Hematopoietic multipotent progenitor cell treated with erythropoietin and hydrocortisone succinate and interleukin-3 and kit ligand, for 8 days (in vitro differentiated cells): ENCODE measurements at places on chromosomes 7 and 10.

- DNase-seq = no peak
Measured at GRCh38 chr10:64011912-64012714, 490.9 kb downstream of the REEP3 start.

DNA sequence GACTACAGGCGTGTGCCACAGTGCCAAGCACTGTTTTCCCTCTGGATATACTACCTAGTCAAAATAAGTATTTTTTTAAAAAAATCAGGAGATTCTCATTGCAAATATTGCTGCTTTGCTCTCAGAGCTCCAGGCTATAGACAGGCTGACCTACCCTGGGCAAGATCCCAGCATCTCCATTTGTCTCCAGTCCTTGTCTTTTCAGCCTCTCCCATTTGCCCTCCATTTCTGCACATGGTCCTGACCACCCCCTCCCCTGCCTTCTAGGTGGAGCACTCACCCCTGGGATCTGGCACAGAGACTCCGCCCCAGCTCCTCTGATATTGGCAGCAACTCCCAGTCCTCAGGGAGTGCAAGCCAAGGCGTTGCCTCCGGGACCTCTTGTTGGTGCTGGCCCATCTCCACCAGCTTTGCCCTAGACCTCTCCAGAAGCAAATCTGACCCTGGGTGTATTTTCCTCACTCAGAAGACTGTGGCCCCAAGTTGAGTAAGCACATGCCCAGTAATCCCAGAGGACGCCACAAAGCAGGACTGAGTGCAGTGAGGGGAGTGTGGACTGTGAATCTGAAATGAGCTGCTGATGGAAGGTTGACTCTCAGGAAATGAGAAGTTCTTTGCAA lies 120.6 kb downstream of the MTPAP start:
- DNase-seq = no peak

- DNase-seq = peak; percentile 27
Measured at GRCh38 chr7:29337546-29338116, 143.1 kb downstream of the CHN2 start.

- DNase-seq = no peak
Measured at GRCh38 chr7:115748123-115748738, 282.3 kb downstream of the TFEC start.

GRCh38 chr7:157590526-157590925 lies 253.7 kb downstream of the DNAJB6 start:
- no peak for DNase-seq

DNA sequence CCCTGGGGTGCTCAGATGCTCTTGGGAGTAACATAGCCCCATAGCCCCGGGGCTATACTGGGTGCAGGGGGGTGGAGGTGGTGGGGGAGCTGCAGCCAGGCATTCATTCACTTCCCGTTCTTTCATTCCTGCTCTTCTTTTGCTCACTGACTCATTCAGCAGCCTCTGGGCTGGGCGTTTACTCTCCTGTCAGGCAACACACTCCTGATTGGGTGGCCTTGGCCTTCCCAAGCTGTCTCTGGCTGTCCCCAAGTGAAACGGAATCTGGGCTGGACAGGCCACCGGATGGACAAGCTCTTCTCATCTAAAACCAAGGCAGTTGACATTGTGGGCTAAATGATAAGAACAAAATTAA lies 34.6 kb downstream of the CHST3 start:
- no peak for DNase-seq

DNA sequence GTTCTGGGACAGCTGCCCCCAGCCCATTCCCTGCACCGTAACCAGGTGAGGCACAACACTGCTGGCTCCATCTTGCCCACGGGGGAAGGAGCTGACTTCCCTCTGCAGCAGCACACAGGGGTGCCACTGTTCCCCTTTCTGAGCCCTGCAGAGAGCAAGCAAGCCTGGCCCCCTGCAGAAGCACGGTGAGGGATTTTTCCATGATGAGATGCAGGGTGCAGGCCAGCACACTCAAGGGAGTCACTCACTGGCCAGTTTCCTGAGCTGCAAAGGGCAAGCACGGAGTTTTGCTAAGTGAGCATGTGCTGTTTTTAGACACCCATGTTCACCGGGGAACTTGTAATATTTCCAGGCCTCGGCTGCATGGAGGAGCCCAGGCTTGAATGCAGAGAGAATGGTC lies 176.6 kb downstream of the PIP4K2A start:
- no peak for DNase-seq

- DNase-seq = no peak
Measured at GRCh38 chr7:128831178-128831993, 1.2 kb downstream of the FLNC start.

DNA sequence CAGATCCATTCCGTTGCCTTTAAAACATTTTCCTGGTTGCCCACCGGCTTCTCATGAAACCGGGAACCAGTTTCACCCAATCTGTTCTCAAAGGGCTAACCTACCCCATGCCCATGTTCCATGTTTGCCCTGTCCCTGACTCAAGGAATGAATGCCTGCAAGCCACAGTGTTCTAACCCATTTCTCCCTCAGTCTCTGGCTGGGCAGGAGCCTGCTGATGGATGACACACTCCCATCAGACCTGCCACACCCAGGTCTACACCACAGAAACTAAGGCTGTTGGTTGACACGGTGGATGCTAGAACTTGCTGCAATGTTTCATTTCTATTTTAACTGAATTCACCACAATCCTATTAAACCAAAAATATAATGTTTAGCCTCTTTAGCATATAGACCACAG lies 15.6 kb downstream of the CLRN3 start:
- DNase-seq = no peak

DNA sequence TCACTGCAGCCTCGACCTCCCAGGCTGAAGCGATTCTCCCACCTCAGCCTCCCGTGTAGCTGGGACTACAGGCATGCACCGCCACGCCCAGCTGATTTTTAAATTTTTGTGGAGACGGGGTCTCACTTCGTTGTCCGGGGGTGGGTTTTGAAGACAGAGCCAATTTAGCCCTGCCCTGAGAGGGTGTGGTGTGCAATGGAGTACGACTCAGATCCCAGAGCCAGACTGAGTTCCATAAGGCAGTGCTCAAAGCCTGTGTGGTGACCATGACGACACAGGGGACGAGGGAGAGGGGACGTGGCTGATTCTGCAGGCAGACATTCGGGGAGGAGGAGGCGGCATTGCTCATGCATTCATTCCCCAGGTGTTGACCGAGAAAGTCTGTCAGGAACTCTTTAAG lies 72.1 kb downstream of the ZMIZ1 start:
- DNase-seq = no peak

DNA sequence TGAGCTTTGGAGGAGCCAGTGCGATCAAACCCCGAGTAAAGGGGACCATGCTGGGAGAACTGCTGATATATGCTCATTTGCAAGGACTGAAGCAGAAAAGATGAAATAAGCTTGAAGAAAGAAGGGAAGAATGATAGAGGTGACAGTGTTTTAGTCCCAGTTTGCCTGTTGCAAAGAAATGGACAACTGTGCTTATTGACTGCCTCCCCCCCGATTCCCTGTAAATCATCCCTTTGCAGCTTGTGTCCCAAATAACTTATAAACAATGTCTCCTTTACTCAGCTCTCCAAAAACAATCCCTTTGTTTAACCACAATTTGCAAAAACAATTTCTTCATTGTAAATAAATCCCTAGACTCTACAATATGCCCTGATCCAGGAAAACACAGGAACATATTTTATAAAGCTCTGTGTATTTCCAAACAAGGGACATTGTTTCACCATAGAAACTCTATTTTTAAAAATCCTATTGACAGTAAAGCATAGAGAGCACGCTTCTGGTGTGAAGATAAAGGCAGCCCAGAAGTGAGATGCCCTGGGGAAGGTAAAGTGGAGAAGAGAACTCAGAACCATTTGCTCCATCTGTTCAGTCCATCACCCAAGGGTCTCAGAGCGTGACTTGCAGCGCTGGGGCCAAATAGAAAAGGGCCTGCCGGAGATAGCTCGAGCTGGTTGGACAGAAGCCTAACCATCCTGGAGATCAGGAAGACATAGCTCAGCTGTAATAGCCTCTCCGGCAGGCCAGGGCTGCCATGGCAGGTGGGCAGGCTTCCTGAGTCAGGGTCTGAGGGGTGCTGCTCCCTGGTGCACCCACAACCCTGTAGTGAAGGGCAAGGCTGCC lies 280.5 kb downstream of the WDR11 start:
- DNase-seq = no peak

GRCh38 chr7:147418966-147419365 lies 1171.6 kb upstream of the C7orf33 start:
- no peak for DNase-seq

DNA sequence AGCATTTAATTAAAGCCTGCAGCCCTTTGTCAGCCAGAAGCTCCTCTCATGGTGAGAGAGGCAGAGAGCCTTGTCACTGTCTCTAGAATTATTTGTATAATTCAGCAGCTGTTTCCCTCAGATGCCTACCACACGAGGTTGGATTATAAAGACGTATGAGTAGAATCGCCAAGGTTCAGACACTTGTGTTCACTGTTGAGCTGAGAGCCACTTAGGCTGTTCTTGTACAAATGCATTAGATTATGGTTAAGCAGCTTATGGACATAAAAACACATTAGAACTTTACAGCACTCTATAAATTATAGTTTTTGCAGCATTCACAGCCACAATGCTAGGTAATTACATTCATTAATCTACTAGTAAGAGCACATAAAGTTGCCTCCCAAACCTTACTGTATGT lies 282.6 kb downstream of the AUTS2 start:
- DNase-seq = no peak

- DNase-seq = no peak
Measured at GRCh38 chr7:44269417-44269816, 56.0 kb downstream of the CAMK2B start.

GRCh38 chr7:16999541-17000267 lies 117.9 kb upstream of the AGR3 start:
- DNase-seq = no peak

DNA sequence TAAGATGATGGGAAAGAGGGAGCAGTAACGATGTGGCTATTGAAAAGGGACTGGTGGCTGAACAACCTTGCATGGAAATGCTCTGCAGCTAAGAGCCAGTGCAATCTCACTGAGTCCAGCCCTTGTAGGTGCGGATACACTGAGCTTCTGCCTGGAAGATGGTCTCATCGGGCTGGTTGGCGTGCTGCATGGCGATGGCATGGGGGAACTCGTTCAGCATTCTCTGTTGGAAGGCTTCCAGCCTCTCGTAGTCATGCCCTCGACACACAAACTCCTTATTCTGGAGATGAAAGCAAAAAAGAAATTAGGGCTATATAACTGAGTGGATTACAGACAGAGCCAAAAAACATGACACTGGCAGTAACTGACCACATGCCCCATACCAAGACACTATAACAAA lies 197.8 kb upstream of the IMMP2L start:
- no peak for DNase-seq

- no peak for DNase-seq
Measured at GRCh38 chr7:129886167-129886817, 66.5 kb downstream of the UBE2H start.

DNA sequence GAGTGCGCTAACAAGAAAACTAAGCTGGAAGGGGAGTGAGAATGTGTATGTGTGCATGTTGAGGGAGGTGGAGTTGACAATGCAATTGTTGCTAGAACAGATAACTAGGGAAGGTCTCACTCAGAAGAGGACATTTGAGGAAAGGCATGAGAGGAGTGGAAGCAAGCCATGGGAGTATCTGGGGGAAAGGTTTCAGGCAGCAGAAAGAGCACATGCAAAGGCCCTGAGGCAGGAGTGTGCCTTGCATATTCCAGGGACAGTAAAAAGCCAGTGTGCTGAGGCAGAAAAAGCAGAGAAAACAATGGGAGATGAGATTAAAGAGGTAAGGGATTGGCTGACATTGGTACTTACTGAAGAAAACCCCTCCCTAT lies 149.6 kb upstream of the ADO start:
- no peak for DNase-seq

DNA sequence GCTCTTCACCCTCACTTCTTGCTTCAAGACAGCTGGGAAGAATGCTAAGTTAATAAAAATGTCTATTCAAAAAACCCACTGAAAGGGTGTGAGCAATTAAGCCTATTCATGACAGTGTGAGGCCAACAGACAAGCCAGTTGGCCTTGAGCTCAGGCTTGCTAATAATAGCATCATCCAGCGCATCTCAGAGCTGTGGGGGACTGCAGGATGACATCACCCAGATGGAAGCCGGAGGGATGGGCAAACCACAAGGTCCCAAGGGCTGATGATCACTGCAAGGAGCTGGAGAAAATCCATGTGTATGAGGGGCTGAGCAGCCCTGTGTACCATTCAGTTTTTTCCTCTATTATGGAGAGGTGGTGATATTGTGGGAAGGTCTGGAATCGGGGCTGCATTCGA lies 770.4 kb downstream of the TNS3 start:
- no peak for DNase-seq

GRCh38 chr7:41188163-41189130 lies 514.4 kb downstream of the INHBA start:
- no peak for DNase-seq

DNA sequence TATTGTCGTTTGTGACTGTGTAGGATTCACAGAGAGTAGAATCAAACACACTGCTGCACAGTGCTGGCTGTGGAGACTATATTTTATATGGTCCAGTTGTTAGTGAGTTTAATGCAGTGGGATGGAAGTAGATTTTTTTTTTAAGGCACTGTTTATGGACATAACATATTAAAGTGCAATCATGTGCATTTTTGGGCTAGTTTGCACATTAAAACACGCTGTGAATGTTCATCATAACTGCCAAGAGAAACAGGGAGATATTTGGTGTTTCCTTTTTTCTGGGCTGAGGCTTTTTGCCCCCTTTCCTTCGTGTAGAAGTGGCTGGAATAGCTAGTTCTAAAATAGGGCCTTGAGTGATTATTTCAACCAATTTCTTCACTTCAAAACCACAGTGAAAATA lies 139.2 kb downstream of the MYOF start:
- no peak for DNase-seq

DNA sequence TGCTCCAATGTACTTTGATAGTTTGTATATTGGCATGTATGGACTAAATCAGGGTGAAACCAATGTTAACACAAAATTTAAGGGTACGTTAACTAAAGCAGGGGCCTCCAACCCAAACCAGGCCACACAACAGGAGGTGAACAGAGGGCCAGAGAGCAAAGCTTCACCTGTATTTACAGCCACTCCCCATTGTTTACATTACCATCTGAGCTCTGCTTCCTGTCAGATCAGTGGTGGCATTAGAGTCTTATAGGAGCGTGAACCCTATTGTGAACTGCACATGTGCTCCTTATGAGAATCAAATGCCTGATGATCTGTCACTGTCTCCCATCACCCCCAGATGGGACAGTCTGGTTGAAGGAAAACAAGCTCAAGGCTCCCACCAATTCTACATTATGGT lies 62.0 kb upstream of the SCIN start:
- DNase-seq = no peak

GRCh38 chr7:18357691-18358090 lies 137.9 kb upstream of the HDAC9 start:
- no peak for DNase-seq

DNA sequence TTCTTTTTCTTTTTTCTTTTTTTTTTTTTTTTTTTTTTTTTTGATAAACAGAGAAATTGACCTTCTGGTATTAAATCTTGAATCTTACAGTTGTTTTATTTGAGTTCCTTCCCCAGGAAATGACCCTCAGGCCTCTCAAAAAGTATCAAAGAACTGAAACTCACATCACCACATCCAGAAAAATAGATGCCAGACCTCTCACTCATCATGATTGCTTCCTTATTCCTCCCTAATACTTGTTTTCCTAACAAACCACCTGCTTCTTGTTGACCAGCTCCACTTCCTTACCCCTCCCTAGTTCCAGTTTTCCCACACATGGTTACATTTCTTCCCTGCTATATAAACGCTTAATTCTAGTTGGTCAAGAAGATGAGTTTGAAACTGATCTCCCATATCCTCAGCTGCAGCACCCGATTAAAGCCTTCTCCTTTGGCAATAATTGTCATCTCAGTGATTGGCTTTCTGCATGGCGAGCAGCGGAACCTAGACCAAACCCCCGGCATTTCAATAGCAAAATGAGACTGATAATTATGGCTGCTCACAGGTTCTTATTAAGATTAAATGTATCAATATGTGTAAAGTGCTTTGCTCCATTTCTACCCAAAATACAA lies 681.1 kb upstream of the AUTS2 start:
- no peak for DNase-seq
